ENCODE measurements at places on chromosomes 13 and 19.

- peak; percentile 12 for DNase-seq
Observed at GRCh38 chr13:79501538-79502232, 20.7 kb downstream of the NDFIP2 start.

GRCh38 chr13:82136880-82137279, 1745.4 kb downstream of the SLITRK1 start:
- no peak for DNase-seq

DNA sequence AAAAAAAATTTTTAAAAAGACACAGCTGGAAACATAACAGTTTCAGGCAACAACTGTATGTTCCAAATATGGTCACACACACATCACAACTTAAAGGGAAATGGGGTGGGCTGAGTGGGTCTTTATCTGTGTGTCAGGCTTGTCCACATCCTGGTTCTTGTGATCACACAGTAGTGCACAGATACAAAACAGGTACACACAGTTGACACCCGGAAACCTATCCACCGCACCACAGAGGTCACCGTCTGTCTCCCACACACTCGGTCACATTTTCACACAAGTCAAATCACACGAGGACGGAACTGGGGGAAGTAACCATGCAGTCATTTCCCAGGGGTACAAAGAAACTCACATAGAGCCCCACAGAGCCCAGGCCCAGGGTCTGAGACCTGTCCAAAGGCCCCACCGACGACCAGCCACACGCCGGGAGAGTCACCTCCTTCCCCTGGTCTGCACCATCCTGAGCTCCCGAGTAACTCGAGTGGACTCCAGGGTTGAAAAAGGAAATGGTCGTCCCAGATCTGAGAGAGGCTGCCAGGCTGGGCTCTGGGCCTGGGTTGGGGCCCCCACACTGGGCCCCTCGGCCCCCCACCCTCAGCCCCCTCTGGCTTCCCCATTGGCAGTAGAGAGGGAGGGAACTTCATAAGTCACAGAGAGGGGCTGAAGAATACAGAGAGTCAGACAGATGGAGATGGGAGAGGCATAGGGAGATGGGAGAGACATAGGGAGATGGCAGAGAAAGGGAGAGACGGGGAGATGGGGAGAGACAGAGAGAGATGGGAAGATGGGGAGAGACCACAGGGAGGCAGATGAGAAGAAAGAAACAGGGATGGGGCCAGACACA, 1.3 kb upstream of the PPAN start:
- DNase-seq = no peak

- DNase-seq = no peak
Observed at GRCh38 chr13:71291842-71292146, 575.2 kb downstream of the DACH1 start.

- DNase-seq = no peak
Observed at GRCh38 chr19:41646589-41647204, 19.8 kb upstream of the CEACAM4 start.

GRCh38 chr13:101267656-101268055, 148.7 kb downstream of the NALCN start:
- peak; percentile 28 for DNase-seq

DNA sequence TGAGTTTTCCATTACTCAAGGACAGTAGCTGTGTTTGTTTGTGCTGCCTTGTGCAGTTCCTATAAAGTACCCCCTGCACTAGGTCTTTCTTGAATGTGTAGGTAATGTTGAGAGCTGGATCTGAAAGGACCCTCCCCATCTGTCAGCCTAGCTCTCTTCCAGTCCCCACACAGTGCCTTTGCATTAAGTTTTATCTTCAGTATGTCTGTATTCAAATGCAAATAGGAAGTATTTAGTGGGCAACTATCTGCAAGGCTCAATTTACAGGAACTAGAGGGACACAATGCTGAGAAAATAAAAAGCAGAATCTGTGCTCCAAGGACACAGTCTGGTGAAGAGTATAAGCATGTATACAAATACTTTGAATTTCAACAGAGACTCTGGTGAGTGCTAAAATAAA, 558.5 kb downstream of the RFC3 start:
- DNase-seq = no peak

DNA sequence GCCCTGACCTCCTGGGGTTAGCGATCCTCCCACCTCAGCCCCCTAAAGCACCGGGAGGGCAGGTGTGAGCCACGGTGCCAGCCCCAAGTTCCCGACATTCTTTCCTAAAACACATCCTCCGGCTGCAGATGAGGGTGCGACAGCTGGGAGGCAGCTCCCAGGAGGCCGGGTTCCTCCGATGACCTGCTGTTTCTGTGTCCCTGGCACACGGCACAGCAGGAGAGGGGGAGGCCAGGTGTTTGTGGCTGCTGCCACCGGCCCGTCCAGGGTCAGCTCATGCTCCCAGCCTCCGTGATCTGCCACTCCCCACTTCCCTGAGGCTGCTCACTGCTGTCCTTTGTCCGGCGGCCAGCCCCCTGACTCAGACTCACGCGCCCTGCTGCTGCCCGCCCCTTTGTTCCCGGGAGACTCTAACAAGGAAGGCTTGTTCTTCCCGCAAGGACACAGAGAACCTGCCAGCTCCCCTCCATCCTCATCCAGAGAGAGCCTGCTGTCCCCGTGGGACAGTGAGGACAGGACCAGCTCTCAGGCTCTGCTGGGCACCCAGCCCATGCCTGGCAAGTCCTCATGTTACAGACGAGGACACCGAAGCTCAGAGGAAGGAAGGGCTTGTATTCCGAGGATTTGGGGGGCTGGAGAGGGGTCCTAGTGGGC, 10.6 kb upstream of the MADCAM1 start:
- no peak for DNase-seq

- DNase-seq = peak; percentile 40
Observed at GRCh38 chr19:34246340-34246739, 8.0 kb upstream of the GARRE1 start.

DNA sequence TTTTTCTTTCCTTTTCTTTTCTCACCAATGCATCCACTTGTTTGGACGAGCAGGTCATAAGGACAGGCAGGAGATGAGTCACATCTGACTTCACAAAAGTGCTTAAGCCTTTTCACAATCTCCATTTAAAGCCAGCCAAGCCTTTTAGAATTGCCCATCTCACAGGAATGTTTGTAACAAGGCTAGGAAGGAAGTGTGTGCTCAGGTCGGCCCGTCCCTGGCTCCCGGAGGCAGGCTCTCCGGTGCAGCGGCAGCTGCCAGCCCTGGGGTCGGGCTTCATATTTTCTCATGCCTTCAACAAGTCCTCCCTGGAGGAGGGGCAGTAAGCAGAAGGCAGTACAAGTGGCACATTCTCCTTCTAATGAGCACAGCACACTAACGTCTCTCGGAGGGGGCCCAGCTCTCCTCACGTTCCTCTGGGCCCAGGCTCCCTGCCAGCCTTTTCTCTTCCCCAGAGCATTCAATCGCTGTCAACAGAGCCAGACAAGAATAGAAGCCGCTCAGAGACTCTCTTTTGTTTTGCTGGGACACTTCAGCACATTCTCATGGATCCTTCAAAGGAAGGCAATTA, 180.5 kb downstream of the COL4A1 start:
- DNase-seq = peak; percentile 92

DNA sequence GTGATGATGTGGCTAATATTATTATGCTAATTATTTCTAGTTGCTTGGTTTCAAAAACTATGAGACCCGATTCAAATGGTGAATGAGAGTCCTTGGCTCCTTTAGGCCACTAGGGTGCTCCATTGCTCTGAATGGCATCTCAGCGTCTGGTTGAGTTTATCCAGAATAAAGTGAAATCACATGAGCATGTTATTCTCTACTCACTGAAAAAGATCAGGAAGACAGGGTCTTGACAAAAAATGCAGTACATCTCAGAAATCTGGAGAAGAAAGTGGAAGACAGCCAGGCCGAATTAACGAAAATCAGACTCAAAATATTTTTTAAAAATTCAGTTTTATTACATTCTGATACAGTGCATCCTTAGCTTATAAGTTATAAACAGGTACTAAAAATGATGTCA, 516.2 kb downstream of the MYO16 start:
- DNase-seq = peak; percentile 76

- DNase-seq = no peak
Observed at GRCh38 chr19:34191355-34191962, 19.2 kb downstream of the LSM14A start.

GRCh38 chr19:47742634-47743033, 2.7 kb upstream of the NOP53 start:
- no peak for DNase-seq

DNA sequence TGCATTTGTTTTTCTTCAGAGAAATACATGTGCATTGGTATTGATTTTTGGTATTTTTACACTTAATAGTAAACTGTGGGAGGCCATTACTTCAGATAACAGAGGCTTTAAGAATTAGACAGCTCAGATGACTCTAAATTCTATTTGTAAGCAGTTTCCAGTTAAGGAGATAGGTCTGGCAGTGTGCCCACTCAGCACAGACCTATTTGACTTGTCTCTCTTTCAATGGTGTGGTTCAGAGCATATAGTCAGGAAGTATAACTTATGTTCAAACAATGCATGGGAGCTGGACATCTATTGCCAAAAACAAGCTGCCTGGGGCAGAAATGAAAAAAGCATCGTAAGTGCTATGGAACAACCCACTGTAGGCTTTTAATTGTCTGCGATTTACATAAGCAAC, 370.7 kb downstream of the HS6ST3 start:
- DNase-seq = no peak

All from fibroblast of skin of right quadriceps (primary cell).